ENCODE measurements at places on chromosomes 5 and 9.

- DNase-seq, result no peak
These were observed 234.1 kb downstream of the AP3B1 start for GRCh38 chr5:78060421-78060820.

DNA sequence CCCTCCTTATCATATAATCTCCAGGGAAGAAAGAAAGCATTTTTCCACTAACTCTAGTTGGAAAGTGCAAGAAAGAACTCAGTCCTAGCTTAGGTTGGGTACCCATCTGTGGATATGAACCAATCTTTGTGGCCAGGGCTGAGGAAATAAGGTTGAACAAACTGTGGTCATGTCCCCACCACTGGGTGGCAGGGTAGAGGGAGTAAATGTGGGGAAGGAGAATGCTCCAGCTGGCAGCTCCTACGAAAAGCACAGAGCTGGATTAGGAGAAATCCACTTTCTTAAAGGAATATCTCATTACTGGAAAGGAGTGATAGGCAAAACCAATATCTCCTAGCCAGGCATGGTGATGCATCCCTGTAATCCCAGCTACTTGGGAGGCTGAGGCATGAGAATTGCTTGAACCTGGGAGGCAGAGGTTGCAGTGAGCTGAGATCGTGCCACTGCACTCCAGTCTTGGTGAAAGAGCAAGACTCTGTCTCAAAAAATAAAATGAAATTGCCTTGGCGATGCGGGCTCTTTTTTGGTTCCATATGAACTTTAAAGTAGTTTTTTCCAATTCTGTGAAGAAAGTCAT, 175.1 kb downstream of the CCDC192 start:
- peak; percentile 65 for DNase-seq

- DNase-seq, result no peak
These were observed 7.2 kb upstream of the LCN2 start for GRCh38 chr9:128142061-128142460.

DNA sequence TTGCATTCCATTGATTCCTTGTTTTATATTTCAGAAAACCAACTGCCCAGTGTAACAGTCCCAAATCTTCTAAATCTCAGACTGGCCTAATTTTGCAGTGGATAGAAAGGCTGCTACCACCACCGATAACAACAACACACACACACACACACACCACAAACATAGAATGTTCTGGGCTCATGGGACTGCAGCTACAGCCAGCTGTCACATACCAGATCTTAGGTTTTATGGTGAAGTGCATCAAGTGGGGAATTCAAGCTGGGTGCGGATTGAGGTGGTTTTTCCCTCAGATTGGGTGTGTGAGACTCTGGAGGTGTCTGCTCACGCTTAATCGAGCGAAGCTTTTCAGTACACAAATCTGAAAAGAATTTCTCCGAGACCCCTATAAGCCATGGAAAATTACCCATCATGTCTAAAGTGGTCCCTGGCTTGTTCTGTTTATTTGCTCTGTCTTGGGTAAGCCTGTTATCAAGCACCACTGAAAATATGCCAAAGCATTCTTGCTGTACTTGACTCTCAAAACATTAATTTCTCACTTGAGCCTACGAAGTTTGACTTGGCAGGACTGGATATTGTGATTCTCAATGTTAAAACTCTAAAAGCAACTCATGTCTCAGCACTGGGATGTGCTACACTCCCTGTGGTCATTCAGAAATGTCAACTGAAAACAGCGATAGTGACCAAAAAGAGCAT, 71.1 kb downstream of the ALDH7A1 start:
- no peak for DNase-seq

DNA sequence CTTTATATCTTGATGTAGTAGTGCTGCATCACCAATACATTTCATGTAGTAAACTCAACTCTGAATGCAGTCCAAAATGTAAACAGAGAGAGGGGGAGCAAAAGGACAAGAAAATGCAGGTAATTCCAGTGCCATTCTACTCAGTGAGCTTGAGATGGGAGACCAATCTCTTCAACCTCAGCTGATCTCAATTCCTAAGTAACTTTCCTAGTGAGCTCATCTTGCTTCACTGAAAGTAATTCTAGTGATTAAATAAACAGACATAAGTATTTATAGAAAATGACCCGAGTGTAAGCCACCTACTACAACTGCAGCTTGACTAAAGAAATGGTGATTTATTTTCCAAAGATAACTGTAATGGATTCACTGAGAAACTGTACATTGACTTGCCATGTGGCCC, 424.5 kb downstream of the DMRT2 start:
- no peak for DNase-seq

DNA sequence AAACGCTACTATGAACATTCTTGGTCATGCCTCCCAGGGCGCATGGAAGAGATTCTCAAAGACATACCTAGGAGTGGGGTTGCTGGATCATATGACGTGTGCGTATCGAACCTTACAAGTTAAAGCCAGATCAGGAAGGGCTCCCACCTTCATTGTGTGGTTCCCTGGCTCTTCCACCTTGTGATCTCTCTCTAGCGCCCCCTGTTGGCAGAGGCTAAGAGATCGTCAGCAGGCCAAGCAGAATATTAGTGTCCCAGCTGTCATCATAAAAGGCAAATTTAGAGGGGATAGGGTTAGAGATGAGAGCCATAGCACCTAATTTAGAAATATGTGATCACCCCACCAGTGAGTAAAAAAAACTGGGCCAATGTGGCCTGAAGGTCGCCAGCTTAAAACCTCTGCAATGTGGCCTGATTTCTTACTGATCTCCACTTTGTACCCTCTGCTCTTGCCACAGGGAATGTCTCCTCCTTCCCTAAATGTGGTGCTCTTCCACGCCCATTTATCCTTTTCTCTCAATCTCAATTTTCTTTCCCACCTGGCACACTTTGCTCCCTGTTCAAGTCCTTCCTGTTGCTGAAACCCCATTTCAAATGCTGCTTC, 91.7 kb upstream of the SHB start:
- DNase-seq, result peak; percentile 61

GRCh38 chr5:66246608-66247007, 102.5 kb downstream of the SREK1 start:
- DNase-seq, result no peak

DNA sequence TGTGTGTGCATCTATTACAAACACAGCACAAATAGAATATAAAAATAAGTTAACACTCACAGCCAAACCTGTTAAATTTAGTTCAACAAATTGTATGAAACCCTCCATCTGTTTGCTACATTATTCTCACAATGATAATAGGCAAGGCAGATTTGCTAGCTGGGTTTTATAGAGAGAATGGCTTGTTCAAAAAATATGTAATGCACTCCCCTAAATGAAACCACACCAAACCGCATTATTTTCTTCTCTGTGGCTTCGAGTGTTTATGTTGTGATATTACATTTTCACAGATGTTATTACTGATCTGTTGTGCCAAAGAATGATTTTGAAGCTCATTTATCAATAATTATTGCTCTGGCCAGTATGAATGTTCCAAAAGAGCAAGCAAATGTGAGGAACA, 92.9 kb downstream of the SPATA31D1 start:
- no peak for DNase-seq

GRCh38 chr9:14068690-14069089, 245.3 kb downstream of the NFIB start:
- DNase-seq, result no peak

- DNase-seq, result peak; percentile 83
These were observed 612.1 kb upstream of the SEMA6A start for GRCh38 chr5:117186751-117187150.

DNA sequence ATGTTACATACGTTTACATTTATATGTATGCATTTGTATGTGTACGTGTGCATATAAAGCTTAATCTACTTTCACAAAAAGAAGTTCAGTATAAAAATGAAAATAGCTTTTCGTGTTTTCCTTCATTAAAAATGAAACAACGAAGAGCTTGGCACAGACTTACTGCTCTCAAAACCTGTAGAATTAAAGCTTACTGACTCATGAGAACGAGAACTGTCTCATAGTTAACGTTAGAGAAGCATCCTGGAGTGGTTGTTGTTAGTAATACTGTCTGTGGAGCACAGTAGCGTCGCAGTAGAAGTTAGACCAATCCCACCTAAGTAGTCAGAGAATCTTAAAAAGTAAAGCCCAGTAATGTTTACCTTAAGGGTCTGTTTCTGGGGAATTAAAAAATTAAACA, 1.3 kb downstream of the MAT2B start:
- DNase-seq, result no peak

GRCh38 chr5:113119246-113119924, 142.8 kb downstream of the DCP2 start:
- DNase-seq, result peak; percentile 71

- DNase-seq, result no peak
These were observed 193.6 kb downstream of the SREK1 start for GRCh38 chr5:66337626-66338226.

DNA sequence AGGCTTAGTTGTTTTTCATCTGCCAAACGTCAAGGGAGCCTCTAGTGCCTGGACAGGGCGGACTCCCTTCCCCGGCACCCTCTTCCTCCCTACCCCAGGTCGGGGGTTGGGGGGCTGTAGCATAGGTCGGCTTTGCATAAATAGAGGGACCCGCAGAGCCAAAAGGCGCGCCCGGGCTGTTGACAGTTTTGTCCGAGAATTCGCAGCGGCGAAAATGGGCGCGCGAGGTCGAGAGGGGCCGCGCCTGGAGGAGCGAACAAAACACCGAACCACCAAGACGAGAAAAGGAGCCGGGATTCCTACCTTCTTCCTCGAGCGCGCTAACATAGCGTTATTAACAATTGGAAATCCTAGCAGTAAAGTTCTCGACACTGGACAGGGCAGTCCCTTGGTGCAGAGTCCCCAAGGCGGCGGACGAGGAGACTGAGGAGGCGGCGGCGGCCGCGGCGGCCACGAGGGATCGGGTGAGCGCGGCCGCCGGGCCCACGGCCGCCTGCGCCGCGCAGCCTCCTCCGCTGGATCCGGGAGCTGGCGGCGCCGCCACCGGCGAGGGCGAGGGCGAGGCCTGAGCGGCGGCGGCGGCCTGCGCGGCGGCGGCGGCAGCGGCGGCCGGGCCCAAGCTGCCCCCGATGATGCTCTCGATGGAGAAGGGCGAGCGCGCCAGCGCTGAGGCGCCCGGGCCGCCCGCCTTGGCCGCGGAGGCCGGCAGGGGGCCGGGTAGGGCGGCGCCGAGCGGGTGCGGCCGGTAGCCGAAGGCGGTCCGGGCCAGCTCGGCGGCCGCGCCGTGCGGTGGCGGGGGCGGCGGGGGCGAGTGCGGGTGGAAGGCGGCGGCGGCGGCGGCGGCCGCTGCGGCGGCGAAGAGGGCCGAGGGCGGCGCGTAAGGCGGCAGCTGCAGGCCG, 1.7 kb downstream of the FOXD1 start:
- DNase-seq, result peak; percentile 29

GRCh38 chr9:137316012-137316981, 14.2 kb upstream of the NRARP start:
- DNase-seq, result peak; percentile 71

GRCh38 chr9:134823623-134824022, 57.0 kb upstream of the FCN2 start:
- no peak for DNase-seq

- DNase-seq, result peak; percentile 48
These were observed 1.2 kb downstream of the IER5L start for GRCh38 chr9:129176701-129177442.

DNA sequence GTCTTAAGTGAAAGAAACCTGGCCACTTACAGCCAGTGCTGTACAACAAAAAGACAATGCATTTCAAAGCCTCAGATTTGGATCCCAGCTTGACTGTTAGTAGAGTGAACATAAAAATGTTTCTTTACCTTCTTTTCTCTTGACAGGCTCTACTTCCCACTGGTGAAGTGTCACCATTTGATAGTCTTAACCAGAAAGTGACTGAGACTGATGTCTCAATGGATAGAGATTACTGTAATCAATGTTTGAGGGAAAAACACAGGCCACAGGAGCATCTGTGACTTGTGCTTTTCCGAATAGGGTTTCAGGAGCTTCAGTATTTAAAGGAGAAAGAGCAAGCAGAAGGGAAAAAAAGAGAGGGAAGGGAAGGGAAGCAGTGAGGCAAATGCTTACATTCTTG, 41.7 kb upstream of the STK32A start:
- DNase-seq, result no peak

DNA sequence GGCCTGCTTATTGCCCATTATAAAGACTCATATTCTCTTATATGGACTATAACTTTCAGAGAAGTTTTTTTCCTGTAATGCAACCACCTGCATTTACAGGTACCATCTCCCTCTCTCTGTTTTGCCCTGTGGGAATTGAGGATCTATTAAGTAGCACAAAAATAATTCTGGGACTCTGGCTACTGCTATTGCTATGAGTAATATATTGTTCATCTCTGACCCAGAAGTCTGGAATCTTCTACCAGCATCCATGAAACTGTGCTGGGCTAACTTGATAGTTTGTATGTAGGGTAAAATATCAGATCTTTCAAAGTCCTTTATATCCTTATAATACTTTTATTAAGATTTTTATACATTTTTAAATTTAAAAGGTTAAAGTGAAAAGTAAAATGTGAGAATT, 607.2 kb downstream of the EFNA5 start:
- DNase-seq, result no peak

DNA sequence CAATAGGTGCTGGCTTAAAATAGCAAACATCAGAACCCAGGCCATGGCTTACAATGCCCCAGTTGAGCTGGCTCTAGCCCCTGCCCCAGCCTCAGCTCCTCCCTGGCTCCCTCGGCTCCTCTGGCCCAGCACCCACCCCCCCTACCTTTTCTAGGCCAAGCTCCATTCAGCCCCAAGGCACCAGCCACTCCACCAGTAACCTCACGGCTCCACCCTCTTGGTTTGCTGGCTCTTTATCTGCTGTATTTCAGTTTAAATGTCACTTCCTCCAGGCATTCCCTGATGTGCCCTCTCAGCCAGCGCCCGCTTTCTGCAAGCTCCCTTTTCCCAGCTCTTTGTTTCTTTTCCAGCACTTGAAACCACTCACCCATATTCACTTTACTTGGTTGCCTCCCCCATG, 10.6 kb downstream of the C1QTNF2 start:
- no peak for DNase-seq

DNA sequence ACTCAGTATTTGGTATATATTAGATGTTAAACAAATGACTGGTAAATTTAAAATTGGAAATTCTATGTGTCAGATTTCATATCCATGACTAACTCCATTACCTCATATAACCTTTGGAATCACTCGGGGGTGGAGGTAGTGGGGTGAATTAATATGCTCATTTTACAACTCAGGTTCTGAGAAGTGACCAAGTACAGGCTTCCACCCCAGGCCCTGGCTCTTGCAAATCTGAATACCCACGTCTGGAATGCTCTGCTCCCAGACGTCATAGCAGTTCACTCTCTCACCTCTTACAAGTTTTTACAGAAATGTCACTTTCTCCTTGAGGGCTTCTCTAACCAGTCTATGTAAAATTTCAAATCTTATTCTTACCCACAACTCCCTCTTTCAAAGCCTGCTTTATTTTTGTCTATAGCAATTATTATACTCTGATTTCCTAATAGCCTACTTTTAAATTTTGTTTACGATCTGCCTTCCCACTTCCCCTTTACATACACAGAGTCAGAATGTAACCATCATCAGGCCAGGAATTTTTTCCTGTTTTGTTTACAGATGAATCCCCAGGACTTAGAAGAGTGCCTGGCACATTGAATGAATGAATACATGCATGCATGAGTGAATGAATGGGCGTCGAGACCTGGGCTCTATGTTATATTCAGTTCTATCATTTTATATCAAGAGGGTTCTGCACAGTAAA, 134.1 kb upstream of the IFNE start:
- DNase-seq, result no peak

- peak; percentile 39 for DNase-seq
These were observed 7.5 kb upstream of the GTF3C5 start for GRCh38 chr9:133023117-133023890.
